ENCODE measurements at places on chromosomes 1 and 21.

DNA sequence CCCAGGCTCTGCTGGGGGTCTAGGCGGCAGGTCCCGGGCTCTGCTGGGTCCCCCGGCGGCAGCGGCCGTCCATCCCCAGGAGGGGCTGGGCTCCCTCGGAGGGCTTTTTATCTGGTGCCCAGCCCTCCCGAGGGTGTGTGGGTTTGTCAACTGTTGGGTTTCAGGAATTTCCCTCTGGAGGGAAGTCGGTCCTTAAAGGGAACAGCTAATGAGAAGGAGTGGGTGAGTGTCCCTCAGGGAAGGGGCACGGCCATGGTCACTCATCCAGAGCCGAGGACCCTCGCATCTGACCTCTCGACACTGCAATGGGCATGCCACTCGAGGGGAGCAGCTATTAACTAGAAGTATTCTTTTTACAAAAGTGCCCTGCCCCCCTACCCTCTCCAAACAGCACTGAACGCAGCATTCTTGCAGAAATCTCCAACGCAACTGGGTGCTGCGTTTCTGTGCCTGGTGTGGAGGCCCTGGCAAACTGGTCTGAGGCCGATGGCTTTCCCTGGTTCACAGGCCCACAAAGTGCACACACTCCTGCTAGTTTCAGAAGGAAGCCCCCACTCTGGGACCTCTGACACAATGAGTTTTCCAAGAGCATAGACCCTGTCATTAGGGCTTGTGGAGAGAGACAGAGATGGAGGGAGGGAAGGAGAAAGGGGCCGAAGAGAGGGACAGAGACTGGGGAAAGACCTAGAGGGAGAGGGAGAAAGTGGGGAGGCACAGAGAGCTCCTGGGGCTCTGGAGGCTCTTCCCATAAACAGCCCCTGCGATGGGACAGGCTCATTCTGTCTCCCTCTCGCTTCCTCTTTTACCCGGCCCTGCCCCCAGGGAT lies 1.0 kb upstream of the TSPEAR start:
- no peak for DNase-seq

DNA sequence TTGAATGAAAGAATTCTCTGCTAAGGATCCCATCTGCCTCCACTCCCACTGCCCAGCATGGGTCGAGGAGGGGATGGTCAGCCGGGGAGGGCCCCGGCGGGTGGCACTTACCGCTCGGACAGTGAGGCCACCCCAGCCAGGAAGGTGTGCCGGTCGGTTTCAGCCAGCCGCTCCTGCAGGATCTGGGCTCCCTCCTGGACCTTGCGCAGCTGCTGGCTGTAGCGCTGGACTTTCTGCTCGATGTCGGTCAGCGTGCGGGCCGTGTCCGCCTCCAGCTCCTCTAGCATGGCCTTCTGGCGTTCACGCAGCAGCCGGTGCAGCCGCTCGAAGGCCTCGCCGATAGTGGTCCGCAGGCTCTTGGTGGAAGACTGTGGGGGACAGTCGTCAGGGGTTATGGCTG lies 22.3 kb downstream of the TRIM62 start:
- no peak for DNase-seq

DNA sequence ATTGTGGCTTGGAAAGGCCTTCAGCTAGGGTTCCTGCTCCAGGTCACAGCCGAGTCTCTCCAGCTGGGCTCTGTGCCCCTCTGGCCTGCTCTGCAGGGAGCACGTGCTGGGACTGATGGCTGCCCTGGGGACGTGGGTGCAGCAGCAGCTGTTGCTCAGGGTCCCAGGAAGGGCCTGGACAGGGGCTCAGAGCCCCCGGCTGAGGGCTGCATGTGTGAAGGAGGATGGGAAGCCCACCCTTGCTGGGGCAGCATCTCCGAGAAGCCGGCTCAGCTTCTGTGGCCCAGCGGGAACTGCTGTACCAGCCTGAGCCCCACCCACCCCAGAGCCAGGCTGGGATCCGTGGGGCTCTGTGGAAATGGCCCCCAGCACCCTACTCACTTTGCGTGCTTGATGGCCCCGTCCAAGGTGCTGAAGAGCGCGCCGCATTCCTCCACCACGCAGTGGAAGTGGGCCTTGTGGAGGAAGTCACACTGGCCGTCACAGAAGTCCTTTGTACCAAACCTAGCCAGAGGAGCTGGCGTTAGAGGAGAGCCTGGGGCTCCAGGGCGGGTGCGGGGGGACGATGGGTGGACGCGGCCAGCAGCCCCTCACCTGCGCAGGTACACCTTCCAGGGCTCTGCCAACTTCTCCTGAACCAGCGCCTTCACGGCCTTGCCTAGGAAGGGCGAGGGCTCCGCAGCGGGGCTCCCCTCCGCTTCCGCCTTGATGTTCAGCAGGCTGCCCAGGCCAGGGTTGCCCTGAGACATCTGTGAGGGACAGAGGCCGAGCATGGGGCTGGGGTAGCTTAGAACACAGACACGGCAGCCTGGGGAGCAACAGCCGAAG lies 147.5 kb downstream of the CASZ1 start:
- DNase-seq = no peak

DNA sequence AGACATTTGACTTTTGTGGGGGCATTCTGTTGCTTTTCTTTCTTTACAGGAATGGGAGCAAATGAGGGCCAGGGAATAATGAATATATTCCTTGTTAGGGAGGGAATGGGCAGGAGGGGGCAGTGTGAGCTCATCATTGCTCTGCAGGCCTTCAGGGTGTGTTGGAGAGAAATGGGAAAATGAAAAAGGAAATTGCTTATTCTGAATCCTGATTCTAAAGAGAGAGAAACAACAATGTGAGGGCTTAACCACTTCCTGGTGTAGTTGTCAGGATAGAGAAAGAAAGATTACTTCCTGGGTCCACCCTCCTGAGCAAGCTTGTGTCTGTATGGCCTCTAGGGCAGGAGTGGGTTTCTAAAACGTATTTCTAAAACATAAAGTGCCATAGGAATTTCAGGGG lies 28.3 kb downstream of the VANGL2 start:
- peak; percentile 72 for DNase-seq

DNA sequence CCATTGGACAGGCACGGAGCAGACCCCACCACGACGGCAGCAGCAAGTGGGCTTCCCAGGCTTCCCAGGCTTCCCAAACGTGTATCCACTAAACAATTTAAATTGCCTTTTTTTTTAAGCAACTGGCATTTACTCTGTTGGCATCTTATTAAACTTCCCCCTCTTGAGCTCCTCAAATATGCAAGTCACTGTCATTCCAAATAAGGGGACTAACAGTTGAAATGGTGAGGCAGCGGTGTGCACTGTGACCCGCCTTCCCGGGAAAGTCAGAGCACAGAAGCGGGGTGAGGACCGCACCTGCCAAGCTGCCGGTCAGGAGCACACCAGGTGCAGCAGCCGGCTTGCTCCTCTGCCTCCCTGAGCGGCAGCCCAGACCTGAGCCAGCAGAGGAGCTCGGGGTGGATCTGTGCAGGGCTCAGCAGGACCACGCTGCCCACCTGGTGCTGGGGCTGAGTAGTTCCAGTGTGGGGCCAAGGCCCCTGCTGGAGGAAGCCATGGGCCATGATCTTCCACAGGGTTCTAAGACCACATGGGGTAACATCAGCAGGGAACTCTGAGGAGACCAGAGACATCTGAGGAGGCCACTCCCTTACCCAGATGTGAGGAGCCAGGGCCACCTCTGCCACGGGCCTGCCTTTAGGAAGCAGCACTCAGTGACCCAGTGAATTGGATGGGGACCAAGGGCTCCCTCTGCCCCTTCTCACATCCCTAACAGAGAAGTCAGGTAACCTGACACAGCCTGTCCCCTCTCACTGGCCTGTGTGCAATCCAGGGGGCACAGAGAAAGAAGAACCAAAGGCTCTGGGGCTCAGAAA lies 245.4 kb downstream of the NPHP4 start:
- no peak for DNase-seq

DNA sequence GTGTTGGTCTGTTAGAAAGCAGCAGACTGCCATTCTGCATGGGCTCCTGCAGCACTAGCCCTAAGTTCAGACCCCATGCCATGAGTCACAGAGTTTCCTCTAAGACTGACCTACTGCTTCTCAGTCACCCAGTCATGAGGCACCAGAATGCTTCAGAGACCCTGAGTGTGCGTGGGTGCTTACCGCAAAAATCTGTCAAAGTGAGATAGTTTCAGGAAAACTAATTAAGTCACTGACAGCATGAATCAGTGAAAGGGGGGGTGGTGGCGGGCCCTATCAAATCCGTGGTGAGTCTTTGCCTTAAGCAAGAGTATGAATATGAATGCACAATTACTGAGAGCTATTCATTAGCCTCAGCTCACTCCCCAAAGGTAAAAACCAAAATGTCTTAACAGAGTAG lies 98.1 kb downstream of the KCTD3 start:
- DNase-seq = no peak

DNA sequence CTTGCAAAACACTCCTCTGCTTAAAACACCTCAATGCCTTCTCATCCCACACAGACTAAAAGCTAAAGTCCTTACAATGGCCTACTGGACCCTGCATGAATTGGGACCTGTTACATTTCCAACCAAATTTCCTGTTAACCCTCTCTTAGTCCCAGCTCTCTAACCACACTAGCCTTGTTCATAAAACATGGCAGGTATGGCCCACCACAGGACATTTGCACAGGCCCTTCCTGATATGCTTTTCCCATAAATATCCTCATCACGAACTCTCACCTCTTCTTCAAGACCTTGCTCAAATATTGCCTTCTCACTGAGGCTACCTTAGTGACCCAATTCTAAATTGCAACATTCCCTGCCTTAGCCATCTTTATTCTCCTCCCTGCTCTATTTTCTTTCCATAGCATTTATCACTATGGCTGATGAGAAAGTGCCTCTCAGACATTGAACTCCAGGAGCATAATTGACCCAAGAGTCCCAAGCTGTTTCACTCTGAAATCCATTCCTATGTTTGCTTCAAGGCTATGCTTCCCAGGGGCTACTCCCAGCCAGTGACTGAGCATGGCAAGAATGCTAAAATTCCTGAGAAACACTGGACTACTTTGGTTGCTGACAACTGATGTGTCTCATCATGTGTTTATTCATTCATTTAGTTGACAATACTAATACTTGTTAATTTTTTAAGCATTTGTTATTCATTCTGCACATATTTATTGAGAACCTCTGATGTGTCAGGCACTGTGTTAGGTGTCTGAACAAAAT lies 2.7 kb upstream of the PALMD start:
- DNase-seq = peak; percentile 66

- no peak for DNase-seq
Observed at GRCh38 chr1:93556291-93556690, 108.4 kb downstream of the FNBP1L start.

DNA sequence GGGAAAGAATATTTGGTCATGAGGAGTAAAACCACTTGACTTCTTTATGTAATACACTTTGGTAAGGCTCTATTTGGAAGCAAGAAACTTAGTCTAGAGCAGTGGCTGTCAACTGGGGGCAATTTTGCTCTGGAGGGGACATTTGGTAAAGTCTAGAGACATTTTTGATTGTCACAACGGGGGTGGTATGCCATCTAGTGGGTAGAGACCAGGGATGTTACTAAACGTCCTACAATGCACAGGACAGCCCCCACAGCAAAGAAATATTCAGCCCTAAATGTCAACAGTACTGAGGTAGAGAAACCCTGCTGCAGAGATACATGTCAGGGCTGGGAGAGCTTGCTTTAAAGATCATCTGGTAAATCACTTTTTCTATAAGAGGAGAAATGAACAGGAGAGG lies 13.5 kb downstream of the FUCA1 start:
- no peak for DNase-seq

DNA sequence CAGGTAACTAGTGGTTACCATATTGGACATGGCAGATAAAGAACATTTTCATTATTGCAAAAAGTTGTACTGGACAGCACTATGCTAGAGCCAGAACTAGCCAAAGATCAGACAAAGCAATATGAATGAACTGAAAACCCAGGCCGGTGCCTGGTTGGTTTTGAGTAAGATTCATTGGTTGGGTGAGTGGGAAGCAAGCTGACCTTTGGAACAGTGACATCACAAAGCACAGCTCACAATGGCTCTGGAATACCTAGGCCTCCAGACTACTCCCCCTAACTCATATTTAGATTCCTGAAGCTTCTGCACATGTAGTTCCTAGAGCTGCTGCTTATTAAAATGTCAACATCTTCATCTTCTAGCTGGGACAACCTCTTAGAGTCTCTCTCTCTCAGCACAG lies at the start of gene TMCO2:
TMCO2 (plus strand) TSS at position 283 of the 400 bp plus-strand sequence; CDS start at position 340, 57 bp downstream.
- no peak for DNase-seq

DNA sequence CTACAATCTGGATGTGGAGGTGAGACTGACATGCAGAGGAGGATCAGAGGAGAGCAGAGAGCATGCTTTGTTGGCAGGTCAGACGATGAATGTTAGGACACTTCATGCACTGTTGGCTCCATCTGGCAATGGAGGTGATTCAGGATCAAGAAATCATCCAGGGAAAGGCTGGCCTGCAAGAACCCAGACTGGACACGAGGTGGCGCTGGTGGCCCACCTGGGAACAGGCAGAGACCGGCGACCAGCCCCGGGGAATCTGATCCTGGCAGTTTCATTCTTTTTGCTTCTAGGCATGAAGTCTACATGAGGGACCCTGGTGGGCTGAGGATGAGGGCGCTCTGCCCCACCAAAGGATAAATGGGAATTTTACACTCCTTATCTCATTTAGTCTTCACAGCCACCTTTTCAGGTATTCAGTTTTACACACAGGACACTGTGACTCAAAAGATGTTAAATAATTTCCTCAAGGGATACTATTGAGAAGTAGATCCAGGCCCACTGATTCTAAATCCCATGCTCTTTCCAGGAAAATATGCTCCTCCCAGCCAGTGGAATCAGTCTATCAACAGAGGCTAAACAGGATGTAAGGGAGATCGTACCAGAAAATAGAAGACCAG lies 26.2 kb upstream of the SCMH1 start:
- peak; percentile 94 for DNase-seq

DNA sequence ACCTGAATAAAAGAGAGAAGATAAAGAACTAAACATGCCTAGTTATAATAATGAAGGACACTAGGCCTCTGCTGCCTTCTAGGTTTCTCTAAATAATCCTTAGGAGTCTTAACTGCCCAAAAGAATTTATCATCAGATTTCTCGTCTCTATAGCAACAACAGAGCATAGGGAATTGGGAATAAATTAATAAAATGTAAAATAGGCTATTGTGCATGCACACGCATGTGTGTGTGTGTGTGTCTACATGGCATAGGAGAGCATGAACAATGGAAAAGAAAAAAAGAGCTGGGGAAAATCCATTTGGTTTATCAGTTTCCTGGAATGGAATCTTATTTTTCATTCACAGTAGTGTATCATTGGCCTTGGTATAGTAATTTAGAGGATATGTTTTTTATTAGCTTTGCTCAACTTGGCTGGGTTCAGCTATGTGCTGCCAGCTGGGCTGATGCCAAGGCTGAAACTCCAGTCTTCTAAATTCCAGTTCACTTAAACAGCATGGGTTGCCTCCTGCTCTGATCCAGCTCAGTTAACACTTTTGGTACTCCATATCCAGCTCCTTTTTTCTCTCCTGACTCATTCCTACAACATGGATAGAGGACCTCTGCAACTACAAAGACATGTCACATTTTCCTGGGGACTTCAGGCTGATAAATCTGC lies 80.6 kb upstream of the SLFNL1 start:
- DNase-seq = peak; percentile 87

GRCh38 chr1:109395602-109396512 lies 1.9 kb downstream of the SORT1 start:
- peak; percentile 28 for DNase-seq
